ENCODE measurements at places on chromosomes 5 and 9.

GRCh38 chr9:4746278-4747030 lies 5.5 kb upstream of the AK3 start:
- no peaks in the 10 kb centered on the region for H3K27me3 ChIP-seq
- H3K27ac ChIP-seq: no peak overlapping the region
- DNase-seq: no peak
- H3K36me3 ChIP-seq: no peaks in the 10 kb centered on the region

DNA sequence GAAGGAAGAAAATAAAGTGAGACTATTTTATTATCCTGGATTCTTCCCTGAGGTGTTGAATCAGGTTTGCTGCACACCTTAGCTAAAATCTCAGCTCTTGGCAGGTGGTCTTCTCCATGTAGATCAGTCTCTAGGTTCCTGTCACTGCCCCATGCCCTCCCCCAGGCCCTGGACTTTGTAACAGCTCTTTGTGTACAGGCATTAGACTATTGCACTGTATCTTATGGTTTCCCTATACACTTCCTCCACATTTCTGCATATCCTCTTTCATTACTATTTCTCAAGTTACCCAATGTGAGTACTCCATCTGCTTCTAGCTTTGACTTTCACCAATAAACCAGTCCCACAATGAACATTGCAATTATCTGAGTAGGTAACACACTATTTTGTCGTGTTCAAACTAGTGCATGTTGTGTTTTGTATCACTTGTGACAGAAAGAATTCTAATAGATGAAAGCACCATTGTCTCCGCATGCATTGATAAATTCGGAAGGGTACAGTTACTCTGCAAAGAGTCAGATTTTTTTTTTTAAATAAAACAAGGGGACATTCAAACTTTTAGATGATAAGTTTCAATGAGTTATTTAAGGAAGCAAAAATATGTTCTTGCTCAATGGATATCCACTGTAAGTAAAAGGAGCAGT lies 1348.7 kb upstream of the C9orf72 start:
- no peaks in the 10 kb centered on the region for H3K36me3 ChIP-seq
- no peaks in the 10 kb centered on the region for H3K27me3 ChIP-seq
- DNase-seq: no peak
- no peak overlapping the region for H3K27ac ChIP-seq

DNA sequence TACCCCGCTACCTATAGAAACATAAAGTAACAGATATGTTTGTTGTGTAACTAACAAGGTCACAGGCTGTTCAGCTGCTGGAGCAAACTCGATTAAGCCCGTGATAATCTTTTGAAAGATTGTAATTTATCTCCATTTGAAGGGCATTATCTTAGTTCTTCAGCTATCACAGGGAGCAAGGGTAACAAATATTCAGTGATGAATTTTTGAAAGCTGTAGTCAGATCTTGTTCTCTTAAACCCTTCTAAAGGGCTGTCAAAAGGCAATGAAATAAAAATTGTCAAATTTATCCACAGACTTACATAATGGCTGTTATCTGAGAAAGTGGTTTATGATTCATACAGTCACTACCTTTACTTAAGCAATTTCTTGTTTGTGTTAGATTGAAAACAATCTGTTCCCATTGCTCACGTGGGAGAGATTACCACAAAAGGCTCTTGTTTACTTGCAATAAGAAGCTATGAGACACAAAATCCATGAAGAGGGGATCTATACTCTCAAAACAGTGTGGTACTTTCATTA lies 78.3 kb upstream of the ZNF608 start:
- H3K27me3 ChIP-seq: no peaks in the 10 kb centered on the region
- no peak overlapping the region for H3K27ac ChIP-seq
- 0 out of 2 replicates have a peak, but pooled peaks cover 6% of the 10 kb centered on the region for H3K4me1 ChIP-seq
- no peaks in the 10 kb centered on the region for H3K36me3 ChIP-seq
- DNase-seq: no peak

DNA sequence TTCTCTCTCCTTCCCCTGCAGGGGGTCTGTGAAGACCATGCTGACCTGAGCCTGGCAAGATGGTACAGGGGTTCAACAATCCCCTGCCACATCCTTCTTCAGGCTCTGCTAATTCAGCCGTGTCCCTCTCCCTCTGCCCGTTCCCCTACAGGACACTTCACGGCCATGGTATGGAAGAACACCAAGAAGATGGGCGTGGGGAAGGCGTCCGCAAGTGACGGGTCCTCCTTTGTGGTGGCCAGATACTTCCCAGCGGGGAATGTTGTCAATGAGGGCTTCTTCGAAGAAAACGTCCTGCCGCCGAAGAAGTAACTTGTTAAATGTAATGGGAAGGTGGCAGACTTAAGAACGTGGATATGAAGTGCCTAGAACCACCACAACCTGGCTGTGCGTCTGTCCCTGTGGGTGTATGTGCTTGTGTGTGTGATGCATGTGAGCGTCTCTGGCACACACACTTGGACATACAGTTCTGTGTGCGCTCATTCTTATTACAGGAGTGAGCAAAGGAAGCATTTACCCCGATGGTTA lies 6.9 kb upstream of the CCIN start:
- H3K4me1 ChIP-seq: peaks cover 27% of the 10 kb centered on the region
- no peaks in the 10 kb centered on the region for H3K36me3 ChIP-seq

DNA sequence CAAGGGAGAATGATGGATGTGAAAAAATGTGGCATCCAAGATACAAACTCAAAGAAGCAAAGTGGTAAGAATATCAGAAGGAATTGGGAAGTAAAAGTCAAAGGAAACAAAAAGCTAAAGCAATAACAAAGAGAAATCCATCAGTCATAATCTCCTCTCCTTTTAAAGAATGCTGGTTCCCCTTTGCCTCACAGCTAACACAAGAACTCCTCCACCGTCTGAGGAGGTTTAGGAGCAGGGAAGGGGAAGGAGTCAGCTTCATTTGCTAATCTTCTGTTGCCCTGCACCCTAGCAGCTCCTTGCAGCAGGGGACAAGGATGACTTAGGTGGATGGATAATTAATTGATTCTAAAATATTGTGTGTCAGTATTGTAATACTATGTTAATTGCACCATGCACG lies 16.4 kb downstream of the CD274 start:
- no peaks in the 10 kb centered on the region for H3K4me1 ChIP-seq
- H3K36me3 ChIP-seq: no peaks in the 10 kb centered on the region
- DNase-seq: no peak
- H3K27ac ChIP-seq: no peak overlapping the region
- no peaks in the 10 kb centered on the region for H3K27me3 ChIP-seq
- H3K4me3 ChIP-seq: no peak overlapping the region

GRCh38 chr9:128479262-128479661 lies 23.5 kb downstream of the ODF2 start:
- DNase-seq: no peak
- H3K27me3 ChIP-seq: no peaks in the 10 kb centered on the region
- no peak overlapping the region for H3K27ac ChIP-seq
- peaks cover 10% of the 10 kb centered on the region for H3K36me3 ChIP-seq

- no peaks in the 10 kb centered on the region for H3K27me3 ChIP-seq
- no peak for DNase-seq
- H3K4me1 ChIP-seq: no peaks in the 10 kb centered on the region
- no peak overlapping the region for H3K4me3 ChIP-seq
- H3K36me3 ChIP-seq: no peaks in the 10 kb centered on the region
These were observed 94.6 kb downstream of the ADAMTS2 start for GRCh38 chr5:179250561-179251225.

- DNase-seq: no peak
- H3K27ac ChIP-seq: no peak overlapping the region
- peaks cover 5% of the 10 kb centered on the region for H3K4me1 ChIP-seq
- no peaks in the 10 kb centered on the region for H3K36me3 ChIP-seq
These were observed 4.2 kb upstream of the CA9 start for GRCh38 chr9:35669331-35670145.

DNA sequence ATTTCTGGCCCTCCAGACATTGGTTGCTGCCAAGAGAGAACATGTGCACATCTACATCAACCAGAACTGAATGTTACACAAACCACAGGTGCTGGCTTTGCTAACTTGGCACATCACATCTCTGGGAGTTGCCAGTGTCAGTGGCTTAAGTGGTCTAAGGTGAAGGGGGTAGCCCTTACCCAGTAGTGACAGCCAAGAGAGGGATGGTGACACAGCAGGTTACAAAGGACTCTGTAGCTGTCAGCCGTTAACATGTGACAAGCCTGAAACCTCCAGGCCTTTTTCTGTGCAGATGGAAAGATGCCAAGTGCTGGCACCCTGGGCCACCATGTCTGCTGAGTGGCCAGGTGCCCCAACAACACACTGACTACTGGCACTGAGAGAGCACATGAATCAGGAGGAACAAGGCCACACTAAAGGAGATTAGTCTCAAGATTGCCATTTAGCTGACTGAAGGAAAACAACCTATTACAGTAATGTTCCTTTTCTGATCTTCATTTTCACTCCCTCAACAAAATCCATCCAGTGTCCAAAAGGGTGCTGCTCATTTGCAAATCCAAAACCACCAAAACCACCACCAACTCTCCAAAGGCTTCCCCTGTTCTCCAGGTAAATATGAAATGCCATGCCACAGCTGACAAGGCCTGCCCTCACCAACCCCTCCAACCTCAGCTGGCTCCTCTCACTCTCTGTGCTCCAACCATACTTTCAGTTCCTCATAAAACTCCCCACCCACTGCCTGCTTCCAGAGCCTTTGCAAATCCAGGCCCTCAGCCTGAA lies 20.2 kb downstream of the SIL1 start:
- H3K4me3 ChIP-seq: no peak overlapping the region
- H3K27ac ChIP-seq: no peak overlapping the region
- H3K36me3 ChIP-seq: no peaks in the 10 kb centered on the region
- no peak for DNase-seq
- H3K27me3 ChIP-seq: no peaks in the 10 kb centered on the region

GRCh38 chr9:26946753-26947727 lies at the start of gene PLAA:
PLAA (minus strand) TSS chr9:26947242; CDS start chr9:26947045, 197 bp downstream.
- H3K27me3 ChIP-seq: no peaks in the 10 kb centered on the region
- peak within 1 kb of the TSS; percentile 76 for H3K4me3 ChIP-seq
- H3K27ac ChIP-seq: peak within 1 kb of the TSS; percentile 98
- DNase-seq: peak; percentile 96

DNA sequence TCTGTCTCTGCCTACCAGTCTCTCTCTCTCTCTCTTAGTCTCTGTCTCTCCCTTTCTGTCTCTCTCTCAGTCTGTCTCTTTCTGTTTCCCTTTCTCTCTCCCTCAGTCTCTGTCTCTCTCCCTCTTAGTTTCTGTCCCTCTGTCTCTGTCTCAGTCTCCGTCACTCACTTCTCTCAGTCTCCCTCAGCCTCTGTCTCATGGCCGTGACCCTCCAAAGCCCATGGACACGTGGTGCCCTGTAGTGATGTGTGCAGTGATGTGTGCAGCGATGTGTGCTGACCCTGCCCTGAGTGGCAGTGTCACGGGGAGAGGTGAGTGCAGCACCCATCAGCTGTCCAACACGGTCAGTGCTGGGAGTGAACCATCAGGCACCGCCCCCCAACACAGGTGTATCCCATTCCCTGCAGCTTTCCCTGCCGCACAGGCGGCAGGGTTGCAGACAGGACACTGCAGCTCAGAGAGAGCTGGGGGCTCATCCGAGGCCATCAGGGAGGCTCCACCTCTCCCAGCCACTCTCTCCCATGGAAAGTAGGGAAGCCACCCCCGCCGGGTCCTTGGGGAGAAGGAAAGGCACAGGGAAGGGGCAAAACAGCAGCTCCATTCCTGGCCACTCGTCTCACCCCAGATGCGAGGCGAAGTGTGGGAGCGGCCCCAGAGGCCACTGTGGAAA lies 794 bp upstream of the LRRC14B start:
- no peak for DNase-seq
- no peak overlapping the region for H3K4me3 ChIP-seq
- no peaks in the 10 kb centered on the region for H3K4me1 ChIP-seq
- no peaks in the 10 kb centered on the region for H3K27me3 ChIP-seq
- no peaks in the 10 kb centered on the region for H3K36me3 ChIP-seq
- no peak overlapping the region for H3K27ac ChIP-seq

GRCh38 chr5:155004138-155004744 lies 9.3 kb upstream of the KIF4B start:
- peak; percentile 57 for DNase-seq
- no peak overlapping the region for H3K27ac ChIP-seq
- H3K4me3 ChIP-seq: no peak overlapping the region

Measured in GM23338 (cell line).